ENCODE measurements at places on chromosomes 6 and 20.

GRCh38 chr6:72651174-72651573 is 29.3 kb downstream of the KCNQ5 start:
- no peak for DNase-seq

GRCh38 chr6:95230071-95230740 is 347.1 kb upstream of the MANEA start:
- no peak for DNase-seq

GRCh38 chr6:136249811-136250685 is at the start of gene MTFR2:
Gene MTFR2, minus strand, starts transcription at chr6:136250311. Its CDS starts 1,212 bp downstream, at chr6:136249099.
- DNase-seq, result peak; percentile 90

DNA sequence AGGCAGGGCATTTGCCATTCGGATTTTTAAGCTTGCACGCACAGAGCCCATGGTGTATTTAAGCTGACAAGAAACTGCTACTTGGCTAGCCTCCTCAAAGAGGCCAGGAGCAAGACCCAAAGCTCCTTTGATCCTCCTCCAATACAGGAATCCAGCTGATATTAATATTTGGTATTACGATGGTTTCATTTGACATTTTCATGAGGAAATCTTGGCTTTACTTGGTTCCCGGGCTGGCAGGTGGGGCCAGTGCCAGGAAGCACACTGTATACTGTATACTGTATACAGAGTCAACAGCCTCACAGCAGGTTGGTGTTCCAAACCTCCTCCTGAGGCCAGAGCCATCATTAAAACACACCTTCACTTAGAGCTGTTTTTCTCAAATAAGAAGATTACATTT is 138.2 kb upstream of the ARMC2 start:
- DNase-seq, result no peak

- DNase-seq, result no peak
These were observed 45.9 kb upstream of the ZNFX1 start for GRCh38 chr20:49323622-49324238.

- no peak for DNase-seq
These were observed 119.5 kb downstream of the PHACTR3 start for GRCh38 chr20:59723607-59724456.

DNA sequence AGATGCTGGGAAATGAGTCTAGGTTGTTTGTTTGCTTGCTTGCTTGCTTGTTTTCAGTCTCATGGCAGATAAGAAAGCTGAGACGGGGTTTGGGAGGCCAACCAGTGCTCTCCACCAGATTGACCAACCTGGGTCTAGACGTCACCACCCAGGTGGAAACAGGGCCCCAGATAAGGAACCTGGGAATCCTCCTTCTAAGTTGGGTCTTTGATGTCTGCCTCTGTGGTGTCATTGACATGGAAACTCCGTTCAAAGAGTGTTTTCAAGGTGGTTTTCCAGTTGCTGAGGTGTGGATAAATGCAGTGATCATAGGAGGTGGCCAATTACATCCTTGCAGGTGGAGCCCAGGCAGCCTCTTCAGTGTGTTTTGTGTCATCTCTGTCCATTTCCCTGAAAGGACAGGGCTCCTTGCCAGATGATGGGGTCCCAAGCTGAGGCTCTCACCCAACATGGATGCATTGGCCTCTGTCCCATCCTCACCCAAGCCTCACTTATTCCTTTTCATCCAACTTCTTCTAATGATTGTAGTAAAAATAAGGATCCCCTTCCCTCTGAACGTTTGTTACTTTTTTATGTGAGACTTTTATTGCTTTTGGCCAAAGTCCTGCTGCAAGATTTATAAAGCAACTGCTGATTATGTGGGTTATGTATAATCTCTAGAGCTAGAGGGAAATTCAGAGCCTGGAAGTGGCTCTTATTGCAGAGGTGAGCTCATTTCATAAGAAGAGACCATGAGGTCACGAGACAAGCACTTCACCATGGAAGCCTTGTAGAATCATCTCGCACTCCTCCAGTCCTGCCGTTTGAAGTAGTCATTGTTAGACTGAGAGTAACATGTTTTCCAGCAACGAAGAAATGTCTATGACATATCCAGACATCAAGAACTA is 32.0 kb upstream of the SYNDIG1 start:
- DNase-seq, result no peak

DNA sequence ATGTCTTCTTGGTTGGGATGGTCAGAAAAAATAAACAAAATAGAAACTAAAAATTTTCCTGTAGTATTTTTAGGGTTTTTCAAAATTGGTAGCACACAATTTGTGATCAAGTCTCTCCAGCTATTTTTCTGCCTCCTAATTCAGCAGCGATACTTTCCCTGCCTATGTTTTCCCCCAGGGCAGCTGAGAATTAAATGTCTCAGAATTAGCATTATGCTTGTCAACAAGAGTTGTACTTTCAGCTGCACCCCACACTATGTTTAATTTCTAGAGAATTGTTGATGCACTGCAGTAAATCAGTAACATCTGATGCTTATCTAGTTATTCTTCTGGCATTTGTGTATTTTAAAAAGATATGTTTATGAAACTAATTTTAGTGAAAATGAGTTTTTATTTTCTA is 34.2 kb upstream of the ZNF337 start:
- DNase-seq, result no peak

GRCh38 chr6:127299522-127300240 is 33.0 kb downstream of the RNF146 start:
- DNase-seq, result no peak

GRCh38 chr6:131460614-131461000 is 112.4 kb upstream of the ARG1 start:
- DNase-seq, result no peak

DNA sequence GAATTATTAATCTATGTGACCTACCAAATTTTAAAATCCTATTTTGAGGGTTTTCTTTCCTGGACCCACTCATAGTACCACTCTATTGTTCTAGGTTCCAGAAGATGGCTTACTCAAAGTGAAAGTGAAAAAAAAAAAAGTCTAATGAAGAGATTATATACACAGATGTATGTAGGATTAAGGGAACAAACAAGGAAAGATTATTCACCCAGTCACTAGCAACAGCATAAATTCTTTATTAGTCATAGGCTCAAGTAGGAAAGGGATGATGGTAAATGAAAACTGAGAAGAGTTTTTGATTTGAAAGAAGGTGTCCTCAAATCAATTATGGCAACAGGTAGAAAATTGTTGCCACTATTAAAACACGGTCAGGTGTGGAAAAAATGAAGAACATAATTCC is 923.7 kb downstream of the TBC1D32 start:
- no peak for DNase-seq

- DNase-seq, result no peak
These were observed 381.8 kb upstream of the NOX3 start for GRCh38 chr6:155837474-155837873.

DNA sequence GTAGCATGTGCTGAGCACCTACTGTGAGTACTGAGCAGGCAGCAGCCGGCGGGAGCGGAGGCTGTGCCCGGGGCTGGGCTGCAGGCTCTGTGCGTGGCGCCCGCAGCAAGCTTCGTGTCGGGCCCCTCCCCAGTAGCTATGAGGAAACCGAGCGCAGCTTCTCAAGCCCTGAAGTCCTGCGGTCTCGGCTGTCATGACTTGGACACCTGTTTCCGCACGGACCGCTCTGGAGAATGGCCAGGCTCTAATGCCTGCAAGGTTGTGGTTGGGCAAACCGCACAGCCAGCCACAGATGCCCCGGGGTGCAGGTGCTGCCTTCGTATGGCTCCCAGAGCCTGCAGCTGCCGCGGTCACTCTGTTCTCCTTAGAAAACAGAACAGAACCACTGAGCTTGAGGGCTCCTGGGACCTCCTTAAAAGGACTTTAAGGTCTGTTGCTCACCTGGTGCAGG is 33.7 kb downstream of the PYGB start:
- no peak for DNase-seq

- no peak for DNase-seq
These were observed 60.0 kb upstream of the KIF13A start for GRCh38 chr6:18047406-18047805.

- no peak for DNase-seq
These were observed 8.2 kb downstream of the ZFAND3 start for GRCh38 chr6:37827603-37828265.

DNA sequence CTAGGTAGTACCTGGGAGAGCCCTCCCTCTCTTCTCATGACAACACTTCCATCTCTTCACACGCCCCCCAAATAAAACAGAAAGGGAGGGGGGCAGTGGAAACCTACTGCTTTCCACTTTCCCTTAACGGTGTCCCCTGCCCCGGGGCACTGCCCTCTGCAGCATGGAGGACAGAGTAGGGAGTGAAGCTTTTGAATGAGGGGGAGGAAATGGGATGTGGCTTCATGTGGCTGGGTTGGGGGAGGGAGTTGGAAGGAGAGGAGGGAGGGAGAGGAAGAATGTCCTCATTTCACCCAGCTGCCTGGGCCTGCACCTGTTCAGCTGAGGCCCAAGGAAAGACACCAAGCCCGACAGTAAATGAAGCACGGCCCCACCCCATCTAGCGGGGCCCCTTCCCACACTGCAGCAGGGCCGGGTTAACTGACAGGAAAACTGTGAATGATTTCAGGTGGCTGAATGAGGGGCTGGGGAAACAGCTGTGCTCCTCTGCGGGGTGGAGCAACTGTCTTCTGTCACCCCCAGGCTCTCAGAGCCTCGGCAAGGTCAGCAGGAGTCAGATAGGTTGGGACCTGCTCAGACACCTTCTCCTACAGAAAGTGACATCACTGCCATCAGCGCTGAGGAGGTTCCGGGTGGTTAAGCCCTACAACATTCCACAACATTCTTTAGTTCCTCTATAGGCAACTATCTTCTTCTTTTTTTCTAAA is 40.0 kb upstream of the TAF8 start:
- no peak for DNase-seq

DNA sequence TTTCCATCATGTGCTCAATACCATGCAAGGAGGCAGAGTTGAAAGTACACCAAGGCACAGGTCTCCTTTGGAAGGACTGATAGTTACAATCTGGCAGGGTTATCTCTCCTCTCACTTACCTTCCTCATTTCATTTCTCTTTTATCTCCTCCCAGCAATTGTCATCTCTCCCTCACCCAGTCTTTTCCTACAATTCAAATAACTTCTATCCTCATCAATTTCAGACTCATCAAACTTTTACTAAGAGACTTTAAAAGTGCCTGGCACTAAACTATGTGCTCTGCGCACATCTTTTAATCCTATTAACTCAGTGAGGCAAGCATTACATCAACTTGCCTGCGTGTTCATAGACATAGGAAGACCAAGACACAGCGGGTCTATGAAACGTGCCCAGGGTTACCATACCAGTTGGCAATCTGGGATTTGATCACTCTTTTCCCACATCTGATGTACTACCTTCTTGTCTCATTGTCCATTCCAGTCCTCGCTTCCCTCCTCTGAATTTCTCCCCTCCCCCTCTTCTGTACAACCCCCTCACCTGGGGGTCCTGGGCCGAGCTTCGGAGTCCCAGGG is 1.2 kb downstream of the VARS1 start:
- no peak for DNase-seq

DNA sequence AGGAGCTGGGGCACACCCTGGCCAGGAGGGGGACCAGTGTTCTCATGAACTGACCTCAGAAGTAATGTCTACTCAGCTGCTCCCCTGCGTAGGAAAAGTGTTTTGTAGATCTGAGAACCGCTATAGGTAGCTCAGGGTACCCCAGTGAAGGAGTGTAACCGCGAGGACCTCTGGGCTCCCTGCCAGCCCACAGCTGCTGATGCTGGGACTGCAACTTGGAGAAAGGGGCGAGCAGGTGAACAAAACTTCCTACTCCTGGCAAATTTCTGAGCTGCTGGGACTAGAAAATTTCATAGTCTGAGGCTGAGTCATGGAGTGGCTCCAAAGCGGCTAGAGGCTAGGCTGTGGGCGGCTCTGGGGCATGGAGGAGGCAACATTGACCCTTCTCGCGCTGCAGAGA is 51.9 kb downstream of the PYGB start:
- DNase-seq, result no peak

- no peak for DNase-seq
These were observed 46.7 kb upstream of the CARMIL1 start for GRCh38 chr6:25232479-25232878.

DNA sequence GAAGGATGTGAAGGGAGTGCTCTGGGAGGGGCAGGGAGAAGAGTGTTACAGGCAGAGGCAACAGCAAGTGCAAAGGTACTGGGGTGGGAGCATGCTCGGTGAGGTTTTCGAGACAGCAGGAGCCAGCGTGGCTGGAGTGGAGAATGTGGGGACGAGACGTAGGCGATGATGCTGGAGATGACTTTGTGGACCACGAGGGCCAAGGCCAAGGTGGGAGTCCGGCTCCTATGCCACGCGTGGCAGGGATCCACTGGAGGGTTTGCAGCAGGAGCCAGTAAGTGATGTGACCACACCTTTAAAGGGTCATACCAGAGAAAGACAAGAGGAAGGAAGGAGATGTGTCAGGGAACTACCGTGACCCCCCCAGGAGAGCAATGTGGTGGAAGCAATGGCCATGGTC is 7.3 kb downstream of the PTGIS start:
- DNase-seq, result no peak

GRCh38 chr6:52049252-52050050 is 38.0 kb downstream of the PKHD1 start:
- no peak for DNase-seq

DNA sequence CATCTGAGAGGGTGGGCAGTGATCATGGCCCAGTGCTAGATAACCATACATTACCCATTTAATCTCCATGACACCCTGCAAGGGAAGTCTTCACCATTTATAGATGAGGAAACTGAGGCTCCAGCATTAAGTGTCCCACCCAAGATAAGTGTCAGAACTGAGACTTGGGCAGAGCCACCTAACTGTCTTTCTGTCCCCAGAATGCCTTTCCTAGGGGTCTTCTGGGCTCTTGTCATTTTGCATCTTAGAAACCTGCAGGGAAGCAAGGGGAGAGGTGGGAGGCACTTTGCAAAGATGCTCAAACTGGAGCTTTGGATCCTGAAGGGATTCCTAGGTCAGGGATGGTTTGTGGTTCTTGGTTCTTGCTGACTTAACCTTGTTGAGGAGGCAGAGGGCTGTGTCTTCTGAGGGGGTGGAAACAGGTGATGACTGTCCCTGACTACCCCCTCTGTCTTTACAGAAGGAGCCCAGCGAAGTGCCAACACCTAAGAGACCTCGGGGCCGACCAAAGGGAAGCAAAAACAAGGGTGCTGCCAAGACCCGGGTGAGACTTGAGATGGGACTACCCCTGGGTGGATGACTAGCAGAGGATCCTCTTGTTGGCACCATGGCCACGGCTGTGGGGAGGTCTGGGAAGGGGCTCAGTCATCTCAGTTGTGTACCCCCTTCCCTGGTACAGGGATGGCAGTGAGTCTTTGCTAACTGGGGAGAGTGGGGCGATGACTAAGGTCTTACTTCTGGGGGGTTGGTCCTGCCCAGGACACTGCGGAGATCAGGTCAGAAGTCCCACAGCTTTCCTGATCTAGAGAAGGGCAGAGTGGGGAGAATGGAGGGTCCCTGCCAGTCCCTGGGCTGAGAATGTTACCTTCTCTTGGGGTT is 5.8 kb downstream of the HMGA1 start:
- no peak for DNase-seq
